ENCODE measurements at places on chromosomes 13 and 19.
A peak's percentile ranks its signal among the peaks of the same experiment; 100 is the strongest.

GRCh38 chr19:44746946-44747738, 1.4 kb upstream of the BCL3 start:
- peak; percentile 86 for DNase-seq

DNA sequence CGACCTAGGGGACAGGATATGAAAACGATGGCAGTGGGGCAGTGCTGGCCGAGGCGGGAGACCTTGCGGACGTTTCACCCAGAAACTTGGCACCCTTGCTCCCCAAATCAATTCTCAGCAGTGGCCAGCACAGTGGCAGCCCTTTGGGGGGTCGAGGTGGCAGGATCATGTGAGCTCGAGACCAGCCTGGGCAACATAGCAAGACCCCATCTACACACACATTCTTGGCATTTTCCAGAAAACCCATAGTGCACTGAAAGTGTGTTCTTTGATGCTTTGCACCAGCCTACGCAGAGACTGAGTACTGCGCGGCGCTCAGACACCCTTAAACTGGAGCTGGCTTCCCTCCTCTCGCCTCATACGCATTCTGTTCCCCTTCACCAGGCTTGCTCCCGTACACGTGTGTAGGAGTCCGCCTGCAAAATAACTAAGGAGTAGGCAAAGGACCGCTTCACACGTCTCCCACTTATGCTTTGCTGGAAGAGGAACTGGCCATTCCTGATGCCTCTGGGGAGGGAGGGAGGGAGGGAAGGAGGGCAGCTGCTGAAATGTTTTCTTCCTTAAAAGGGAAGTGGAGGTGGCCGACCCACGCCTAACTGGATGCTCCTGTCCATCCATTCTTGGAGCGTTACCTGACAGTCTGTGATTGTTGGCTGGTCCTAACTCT, 23.5 kb upstream of the MIER2 start:
- no peak for DNase-seq

DNA sequence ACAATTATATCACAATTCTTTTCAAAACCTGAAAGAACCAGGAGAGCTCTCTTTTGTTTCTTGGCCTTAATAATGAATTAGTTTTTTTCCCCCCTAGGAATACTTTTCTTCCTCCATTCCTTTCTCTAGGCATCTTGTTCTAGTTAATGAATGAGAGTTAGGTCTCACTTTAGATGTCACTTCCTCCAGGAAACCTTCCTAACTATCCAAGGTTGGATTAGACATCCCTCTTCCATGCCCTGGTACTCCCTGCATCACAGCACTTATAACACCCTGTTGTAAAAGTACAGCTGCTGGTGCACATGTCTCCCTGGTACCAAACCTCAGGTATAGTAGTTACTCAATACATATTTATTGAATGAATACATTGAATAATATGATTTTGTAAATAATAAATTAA, 21.2 kb upstream of the DGKH start:
- no peak for DNase-seq

GRCh38 chr19:39472746-39473442, 7.7 kb upstream of the TIMM50 start:
- no peak for DNase-seq

DNA sequence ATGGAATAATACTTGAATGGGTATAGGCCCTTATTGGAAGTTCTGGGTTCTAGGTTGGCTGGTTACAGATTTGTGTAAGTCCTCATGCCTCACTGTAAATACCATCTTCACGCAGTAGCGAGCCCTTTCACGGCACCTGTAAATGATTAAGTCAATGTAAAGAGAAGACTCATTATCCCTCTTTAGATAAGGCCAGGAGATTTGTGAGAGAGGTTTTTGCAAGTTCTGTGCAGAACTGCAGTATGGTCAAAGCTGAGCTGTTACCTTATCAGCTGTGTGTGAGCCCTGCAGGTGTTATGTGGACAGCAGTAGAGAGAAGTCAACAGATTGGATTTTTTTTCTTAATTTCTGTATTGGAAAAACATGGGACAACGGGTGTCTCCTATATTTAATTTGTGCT, 141.6 kb downstream of the SHISA2 start:
- no peak for DNase-seq

DNA sequence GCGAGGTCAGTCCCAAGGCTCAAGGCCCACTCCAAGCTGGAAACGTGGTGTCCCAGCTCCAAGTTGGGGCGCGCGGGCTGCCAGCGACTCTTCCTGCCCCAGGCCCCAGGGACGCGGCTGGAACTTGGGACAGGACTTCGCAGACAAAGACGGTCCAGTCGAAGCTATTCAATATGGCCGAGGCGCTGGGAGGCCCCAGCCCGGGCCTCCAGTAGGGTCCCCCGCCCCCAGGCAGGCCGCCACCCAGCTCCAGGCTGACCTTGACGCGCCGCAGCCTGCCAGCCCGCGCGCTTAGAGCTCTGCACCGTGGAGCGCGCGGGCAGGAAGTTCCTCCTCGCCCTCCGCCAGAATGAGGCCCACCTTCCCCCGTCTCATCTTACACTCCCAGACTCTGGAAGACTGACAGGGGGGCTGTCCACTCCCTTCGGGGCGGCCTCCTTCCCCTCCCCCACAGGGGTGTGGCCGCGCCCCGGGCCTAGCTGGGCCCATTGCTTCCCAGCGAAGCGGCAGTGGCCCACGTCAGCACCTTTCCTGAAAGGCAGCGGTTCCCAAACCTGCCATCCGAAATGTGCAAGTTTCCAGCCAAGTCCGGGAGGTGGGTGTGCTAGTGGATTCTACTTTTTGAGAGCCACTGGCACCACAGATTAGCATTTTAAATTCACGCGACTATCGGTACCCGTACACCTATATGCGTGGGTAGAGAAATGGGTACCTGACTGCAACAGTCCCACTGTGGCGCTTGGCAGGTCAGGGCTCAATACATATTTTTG, at the start of gene CCDC8:
Gene CCDC8 (minus strand): TSS at position 303 of the 770 bp plus-strand sequence. CDS start 754 bp downstream, outside the sequence.
- DNase-seq, result no peak

GRCh38 chr13:73991384-73991783, 142.8 kb downstream of the KLF12 start:
- no peak for DNase-seq

DNA sequence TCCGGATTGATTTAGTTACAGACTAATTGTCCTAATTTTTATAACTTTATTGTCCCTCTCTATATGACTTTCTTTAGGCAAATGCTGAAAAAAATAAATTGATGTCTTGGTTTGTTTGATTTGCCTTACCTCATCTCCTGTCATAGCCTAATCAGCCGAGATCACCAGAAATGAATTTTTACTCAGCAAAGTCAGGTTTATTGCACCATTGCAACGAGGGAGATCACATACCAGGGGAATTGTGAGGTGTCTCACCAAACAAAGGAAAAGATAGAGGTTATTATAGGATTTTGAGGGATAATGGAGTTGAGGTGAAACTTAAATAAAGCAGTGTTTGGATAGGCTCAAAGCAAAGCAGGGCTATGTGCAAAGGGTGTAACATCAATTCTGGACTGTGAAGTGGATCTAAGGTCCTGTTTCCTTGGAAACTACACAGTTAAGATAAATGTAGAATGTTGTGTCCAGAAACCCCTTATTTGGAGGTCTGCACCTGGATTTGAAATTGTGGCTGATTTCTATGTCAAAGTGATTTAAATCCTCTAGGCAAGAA, 372.6 kb downstream of the OXGR1 start:
- DNase-seq, result no peak

DNA sequence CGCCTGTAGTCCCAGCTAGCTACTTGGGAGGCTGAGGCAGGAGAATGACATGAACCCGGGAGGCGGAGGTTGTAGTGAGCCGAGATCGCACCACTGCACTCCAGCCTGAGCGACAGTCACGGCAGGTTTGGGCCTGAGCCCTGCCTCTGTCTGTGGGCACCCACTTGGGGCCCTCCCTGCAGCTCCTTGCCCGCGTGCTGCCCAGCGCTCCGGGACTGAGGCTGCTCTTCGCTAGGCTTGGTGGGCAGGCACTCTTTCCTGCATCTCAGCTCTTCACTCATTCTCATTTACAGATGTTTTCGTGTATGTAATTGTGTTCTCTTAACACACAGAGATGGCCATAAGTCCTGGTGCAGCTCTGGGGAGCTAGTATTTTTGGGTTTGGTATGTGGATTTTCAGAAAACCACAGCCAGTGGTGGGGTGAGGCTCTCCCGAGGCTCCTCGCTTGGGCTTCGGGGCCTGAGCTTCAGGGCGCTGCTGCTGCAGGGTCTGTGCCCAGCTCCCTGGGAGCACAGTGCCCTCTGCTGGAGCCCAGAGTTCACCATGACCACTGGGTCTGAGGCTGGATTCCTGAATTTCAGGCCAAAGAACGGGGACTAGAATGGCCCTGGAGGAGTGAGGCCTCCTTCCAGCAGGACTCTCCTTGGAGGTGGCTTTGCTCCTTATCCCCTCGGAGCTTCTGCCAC, 15.2 kb downstream of the UPF1 start:
- DNase-seq, result peak; percentile 42

GRCh38 chr13:109123971-109124370, 494.6 kb downstream of the MYO16 start:
- no peak for DNase-seq

GRCh38 chr19:44367024-44367423, 10.5 kb upstream of the ZNF112 start:
- no peak for DNase-seq

DNA sequence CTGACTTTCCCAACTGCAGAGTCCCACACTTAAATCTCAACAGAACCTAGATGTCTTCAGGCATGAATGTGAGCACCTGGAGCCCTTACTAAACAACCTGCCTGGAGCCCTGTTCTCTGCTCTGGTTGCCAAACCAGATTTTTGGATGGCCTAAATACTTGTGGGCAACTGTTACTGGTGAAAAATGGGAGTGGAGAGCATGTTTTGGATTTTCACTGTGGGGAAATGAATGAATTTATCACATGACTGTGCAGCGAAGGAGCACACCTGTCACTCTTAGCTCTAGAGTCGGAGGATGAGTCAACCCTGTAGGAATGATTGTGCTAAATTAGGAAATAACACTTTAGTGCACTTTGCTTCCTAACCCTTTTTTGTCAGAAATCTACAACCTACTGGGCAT, 30.3 kb downstream of the SHISA2 start:
- DNase-seq, result no peak

GRCh38 chr13:26785838-26786630, 25.4 kb upstream of the GPR12 start:
- peak; percentile 16 for DNase-seq

DNA sequence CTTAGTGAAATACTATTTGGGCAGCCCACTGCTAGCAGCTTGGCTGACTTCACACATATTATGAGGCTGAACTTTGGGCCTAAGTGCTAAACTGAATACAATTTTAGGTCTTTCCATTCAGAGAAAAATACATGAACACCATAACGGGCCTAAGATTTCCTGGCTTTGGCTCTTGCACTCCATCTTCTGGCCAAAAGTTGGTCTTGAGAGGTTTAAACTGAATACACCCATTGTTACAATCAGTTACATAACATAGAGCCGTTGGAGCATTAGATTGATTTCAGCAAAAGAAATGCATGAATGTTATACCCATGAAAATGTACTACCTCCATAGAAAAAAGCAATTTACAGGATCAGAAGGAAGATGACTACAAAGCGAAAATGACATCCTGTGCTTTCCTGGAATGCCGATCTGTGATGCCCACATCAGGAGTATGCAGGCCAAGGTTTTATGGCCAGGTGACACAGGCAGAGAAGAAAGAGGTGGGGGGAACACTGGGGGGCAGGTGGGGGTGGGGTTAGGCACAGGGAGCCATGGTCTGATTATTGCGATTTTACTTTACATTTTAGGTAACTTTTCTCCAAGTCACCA, 11.1 kb upstream of the SHISA2 start:
- no peak for DNase-seq

DNA sequence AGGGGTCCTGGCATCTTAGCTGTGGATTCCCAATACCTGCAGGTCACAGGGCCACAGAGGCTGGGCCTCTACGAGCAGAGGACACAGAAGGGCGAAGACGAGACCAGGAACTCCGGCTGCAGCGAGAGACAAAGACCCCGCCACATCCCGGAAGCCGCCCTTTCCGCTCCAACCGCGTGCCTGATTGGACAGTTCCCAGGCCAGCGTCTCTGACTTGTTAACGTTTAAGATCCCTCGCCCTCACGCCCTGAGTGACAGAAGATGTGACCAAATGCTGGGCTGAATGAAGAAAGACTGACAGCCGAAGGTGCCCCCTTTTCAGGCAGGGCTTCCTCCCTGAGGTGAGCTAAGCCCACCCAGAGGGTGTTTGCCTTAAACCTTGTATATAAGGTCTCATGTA, at the start of gene ZNF98:
Gene ZNF98 (minus strand): TSS at position 136 of the 400 bp plus-strand sequence. CDS start 122 bp downstream, at position 14.
- no peak for DNase-seq

GRCh38 chr13:50831512-50831911, 12.0 kb downstream of the DLEU7 start:
- no peak for DNase-seq

- no peak for DNase-seq
Observed at GRCh38 chr13:108741930-108742329, 112.5 kb downstream of the MYO16 start.

DNA sequence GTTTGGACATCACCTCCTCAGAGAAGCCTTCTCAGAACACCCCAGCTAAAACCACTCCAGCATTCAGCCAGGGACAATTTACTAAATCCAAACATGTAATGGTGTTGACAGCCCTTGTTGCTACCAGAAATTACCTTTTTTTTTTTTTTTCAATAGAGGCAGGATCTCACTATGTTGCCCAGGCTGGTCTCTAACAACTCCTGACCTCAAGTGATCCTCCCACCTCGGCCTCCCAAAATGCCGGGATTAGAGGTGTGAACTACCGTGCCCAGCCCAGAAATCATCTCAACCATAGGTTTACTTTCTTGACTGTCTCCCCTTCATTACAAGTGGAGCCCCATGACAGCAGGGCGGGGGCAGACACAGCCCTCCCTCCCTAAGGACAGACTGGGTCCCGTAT, 9.2 kb downstream of the CLIP3 start:
- DNase-seq, result no peak

DNA sequence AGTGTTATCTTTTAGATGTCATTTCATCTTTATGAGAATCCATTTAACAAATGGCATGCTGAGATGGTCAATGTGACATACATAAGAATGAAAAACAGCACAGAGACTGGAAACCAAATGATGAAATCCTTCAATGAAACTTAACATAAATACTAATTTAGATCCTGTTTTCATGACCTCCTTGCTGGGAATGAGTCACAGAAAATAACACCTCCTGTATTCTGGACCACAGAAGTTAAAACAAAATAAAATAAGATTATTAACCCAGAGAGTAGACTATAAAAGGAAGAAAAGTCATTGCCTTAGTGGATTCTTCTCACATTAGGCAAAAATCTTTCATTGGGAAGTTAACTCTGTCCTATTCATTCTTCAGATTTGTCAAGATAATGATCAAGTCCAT, 1.6 kb downstream of the DIAPH3 start:
- DNase-seq, result no peak

DNA sequence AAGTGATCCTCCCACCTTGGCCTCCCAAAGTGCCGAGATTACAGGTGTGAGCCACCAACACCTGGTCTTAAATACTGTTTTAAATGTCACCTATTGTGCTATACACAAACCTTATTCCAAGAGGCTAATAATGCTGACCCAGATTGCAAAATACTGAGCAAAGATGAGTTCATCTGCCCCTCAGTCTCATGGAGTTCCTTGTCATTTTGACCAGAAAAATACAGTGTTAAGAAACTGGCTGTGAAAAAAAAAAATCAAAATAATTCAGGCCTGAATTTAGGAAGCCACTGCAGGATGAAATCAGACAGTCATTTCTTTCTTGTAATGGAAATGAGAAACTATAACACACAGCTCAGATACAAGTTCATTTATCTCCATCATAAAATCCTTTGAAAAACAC, 59.9 kb downstream of the TBC1D4 start:
- DNase-seq, result no peak

All from stimulated activated CD8-positive, alpha-beta memory T cell treated with anti-CD3 and anti-CD28 coated beads, Interleukin-15, amount 100 ng/mL, for 1 hour (primary cell).